Vagina (tissue), 2 donors: ENCODE measurements at places on chromosomes 4 and X.

- no peak for DNase-seq
Measured at GRCh38 chrX:12548746-12549145, 242.5 kb upstream of the PRPS2 start.

- DNase-seq: no peak
Measured at GRCh38 chr4:182931691-182932345, 14.6 kb upstream of the DCTD start.

DNA sequence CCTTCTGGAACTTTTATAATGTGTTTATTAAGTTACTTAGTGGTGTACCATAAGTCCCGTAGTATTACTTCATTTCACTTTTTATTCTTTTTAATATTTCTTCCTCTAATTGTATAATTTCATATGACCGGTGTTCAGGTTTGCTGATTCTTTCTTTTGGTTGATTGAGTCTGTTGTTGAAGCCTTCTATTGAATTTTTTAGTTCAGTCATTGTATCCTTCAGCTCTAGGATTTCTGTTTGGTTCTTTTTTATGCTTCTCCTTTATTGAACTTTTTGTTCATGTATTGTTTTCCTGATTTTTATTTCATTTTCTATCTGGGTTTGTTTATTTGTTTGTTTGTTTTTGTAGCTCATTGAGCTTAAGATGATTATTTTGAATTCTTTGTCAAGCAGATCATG lies 8.8 kb downstream of the CEP44 start:
- no peak for DNase-seq

DNA sequence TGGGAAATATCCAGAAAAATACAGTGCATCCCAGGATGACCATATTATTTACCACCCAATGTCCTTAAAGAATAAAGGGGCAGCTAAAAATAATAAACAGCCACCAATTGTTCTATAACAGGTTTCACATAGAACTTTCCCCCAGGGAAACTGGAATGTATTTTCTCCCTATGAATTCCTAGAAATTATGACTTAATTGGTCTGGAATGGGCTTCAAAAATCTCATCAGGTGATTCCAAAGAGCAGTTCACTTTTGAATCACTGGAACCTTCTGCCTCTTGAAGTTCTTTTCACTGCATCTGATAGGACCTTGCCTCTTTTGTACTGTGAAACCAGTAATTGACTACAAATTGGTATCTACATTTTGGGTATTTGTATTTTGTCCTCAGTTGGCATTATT lies 119.3 kb downstream of the ZNF330 start:
- no peak for DNase-seq

DNA sequence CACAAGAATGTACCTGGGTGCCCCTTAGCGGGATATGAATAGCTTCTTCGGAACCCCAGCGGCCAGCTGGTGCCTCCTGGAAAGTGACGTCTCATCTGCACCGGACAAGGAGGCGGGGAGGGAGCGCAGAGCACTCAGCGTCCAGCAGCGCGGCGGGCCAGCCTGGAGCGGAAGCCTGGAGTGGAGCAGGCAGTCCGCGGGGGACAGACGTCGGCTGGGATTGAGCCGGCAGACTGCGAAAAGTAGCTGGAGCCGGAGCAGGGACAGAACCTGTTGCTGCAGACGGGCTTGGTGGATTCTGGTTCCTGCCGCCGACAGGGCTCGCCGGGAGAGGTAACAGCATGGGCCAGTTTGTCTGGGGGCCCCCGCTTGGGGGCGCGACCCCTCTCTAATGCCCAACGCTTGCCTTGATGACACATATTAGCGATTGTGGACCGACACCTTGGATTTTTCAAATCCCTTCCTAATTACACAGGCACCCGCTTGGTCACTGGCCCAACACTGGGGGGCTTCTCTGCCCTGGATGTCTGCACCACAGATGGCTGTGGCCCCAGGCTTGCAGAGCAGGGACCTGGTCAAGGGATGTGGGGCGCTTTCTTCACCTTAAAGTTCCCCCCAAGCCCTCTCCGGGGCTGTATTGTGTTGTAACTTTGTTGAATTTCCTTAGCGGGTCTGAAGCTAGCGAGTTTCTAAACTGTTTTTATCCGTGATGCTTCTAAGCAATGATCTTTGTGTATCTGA lies at the start of gene NPFFR2:
Gene NPFFR2, plus strand, starts transcription at position 133 of the 741 bp plus-strand sequence. CDS start 96,592 bp downstream, outside the sequence.
- DNase-seq: no peak

- DNase-seq: no peak
Measured at GRCh38 chr4:5019796-5020195, 538 bp upstream of the CYTL1 start.

DNA sequence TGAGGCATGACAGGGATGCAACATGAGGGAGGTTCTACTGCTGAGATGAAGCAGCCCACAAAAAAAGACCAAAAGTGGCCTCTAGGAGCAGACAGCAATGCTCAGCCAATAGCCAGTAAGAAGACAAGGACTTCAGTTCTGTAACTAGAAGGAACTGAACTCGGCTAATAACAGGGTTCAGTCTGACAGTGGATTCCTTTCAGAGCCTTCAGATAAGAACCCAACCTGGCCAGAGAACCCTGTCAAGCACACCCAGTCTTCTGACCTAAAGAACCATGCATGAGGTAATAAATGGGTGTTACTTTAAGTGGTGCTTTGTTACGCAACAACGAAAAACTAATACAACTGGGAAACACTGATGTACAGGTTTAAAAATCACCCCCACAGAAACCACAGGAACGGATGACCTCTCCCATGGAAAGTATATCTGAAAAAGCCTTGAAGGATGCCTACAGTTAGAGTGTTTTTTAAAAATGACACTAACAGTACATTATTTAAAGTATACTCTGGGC lies 94.6 kb downstream of the PAPSS1 start:
- DNase-seq: no peak

DNA sequence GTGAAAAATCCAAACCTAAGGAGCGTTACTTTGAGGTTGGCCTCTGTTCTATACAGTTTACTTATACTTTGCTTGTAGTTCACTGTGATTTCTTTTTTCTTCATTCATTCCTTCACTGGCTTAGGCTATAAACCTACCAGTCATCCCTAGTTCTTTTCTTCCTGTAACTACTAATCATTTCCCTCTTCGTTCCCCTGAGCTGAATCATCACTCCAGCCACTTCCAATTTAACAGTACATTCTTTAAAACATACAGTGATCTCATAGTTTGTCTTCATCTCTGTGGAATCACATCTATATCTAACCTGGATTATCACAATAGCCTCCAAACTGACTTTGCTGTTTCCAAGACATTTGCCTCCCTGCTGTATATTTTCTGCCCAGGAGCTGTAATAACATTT lies 25.2 kb upstream of the NPFFR2 start:
- DNase-seq: no peak

DNA sequence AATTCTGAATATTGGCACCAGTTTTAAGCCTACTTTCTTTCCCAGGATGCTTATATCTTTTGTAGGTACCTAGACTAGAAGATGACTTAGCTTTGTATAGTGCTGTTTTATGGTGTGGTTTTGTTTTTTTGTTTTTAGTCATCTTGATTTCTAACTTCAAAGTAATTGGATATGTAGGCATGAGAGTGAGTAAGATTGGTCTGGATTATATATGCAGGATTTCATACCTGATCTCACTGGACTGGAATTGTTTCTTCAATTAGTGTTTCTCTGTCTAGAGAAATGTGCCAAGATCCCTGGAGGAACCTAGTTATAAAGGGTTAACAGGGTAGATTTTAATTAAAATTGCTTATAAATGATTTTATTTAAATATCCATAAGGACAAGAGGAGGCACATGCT lies 23.1 kb downstream of the NAP1L5 start:
- no peak for DNase-seq

DNA sequence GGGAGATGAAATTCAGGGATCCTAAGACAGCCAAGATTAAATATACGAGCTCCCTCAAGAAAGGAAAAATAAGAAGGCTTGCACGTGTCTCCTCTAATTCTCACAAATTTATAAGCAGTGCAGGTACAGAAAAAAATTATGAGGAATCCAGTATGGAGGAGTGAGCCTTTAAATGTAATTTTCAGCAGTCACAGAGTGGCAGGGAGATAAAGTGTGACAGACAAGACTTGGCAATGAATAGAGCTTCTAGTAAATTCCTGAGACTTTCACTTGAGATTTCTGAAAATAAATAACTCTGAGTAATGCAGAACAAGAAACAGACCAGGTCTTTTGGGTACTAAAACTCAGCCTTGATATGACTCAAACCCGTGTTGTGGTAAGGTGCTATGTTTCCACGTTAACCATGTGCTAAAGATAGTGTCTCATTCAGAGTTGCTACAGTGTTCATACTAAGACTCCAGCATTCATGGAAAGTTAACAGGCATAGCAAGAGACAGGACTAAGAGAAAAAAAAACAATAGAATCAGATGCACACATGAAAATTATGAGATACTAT lies 119.8 kb downstream of the SPOCK3 start:
- no peak for DNase-seq

DNA sequence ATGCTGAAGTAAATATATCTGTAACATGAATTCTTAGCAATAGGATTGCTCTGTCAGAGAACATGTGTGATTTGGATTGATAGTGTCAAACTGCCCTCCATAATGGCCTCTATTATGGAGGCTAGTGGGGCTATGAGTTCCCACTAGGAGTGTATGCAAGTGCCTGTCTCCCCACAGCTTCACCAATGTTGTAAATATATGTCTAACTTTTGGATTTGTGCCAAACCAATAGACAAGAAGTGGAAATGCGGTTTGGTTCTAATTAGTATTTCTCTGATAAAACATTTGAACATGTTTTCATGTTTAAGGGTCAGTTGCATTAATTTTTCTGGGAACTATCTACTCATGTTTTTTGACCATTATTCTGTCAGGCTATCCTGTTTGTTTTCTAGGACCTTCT lies 28.1 kb downstream of the GPAT3 start:
- DNase-seq: no peak

DNA sequence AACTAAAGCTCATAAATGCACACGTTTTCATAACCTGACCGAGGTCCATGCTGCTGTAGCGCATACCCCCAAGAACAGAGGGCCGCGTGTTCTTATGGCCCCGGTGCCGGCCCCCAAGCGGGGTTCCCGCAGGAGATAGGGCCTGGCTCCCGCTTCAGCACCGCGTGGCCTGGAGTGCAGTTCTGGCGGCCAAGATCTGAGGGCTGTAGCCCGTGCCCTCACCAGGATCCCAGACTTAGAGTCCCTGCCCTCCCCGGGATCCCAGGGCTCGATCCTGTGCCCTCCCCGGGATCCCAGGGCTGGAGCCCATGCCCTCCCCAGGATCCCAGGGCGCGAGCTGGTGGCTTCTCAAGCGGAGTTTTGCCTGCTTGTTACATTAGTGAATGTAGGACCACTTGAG lies 1.0 kb upstream of the GRPEL1 start:
- no peak for DNase-seq

DNA sequence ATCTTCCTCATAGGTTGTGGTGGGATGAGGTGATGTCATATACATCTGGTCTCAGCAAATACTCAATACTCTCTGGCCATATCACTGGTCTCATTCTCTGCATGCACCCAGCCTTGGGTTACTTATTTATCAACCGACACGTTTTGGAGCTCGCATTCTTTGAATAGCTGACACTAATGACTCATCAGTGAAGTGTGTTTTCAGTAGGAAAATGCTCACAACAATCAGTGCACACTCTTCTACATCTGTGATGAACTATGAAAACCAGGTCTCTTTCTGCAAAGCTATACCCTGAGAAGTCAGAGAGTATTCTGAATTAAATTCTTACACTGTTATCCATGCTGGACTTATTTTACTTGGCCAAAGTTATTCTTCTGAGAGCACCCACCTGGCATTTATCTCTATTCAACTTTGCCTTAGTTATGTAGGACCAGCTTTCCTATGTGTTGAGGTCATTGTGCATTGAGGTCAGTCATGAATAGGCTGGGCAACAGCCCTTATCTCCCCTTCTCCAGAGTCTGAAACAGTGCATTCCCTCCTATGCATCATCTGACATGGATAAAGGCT lies 58.7 kb upstream of the DHX15 start:
- peak; percentile 16 for DNase-seq

- no peak for DNase-seq
Measured at GRCh38 chr4:80062527-80062926, 10.5 kb downstream of the ANTXR2 start.

- DNase-seq: no peak
Measured at GRCh38 chr4:108155373-108155772, 13.4 kb downstream of the LEF1 start.

GRCh38 chr4:78520808-78521226 lies 30.8 kb upstream of the ANXA3 start:
- no peak for DNase-seq

- no peak for DNase-seq
Measured at GRCh38 chr4:8030121-8030781, 90.6 kb upstream of the AFAP1 start.

DNA sequence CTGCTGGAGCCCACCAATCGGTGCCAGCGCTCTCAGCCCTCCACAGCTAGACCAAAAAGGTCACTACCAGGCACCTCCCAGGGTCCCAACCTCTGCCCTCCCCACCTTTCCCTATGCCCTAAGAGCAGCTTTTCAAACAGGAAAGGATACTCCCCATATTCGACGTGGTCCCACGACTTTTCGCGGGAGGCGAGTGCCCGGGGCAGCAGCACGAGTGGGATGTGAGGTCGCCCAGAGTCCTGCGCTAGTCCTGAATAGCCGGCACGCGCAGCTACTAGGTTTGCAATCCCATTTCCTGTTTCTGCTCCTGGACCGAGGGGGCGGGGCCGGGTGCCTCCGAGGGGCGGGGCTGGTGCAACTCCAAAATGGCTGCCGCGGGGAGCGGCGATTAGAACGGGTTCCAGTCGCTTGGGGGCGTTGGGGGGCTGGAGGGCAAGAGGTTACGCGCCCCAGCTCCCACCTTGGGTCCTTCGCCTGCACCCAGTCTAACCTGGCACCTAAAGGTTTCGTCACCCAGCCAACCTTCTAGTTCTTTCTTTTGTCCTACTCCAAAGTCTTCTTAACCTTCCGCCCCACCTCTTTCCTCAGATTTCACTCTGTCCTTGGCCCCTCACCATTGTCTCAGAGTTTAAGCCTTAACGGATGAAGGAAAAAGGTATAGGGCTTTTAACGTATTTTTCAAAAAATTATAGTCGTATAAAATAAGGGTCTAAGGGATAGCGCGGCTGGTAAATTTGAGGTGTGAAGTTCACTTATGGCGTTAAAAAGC lies 85.0 kb upstream of the TENT5D start:
- no peak for DNase-seq

DNA sequence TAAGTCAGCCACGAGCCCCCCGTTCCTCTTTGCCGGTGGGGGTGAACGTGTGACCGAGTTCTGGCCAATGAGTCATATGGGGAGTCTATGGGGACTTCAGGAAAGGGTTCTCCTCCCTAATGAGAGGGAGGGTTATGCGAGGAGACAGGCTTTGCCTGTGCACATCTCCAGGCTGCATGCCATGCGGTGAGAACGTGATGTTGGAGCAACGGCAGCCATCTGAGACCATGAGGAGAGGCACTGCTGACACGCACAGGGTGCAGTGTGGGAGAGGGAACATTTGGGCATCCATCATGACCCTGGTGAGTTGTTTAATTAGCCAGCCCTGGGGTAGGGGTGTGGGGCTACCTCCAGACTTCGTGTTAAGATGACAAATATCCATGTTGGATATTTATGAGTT lies 55.8 kb downstream of the ABLIM2 start:
- no peak for DNase-seq
